ENCODE measurements at places on chromosomes 4 and X. TPM values are rescaled to one million over a fixed set of nuclear protein-coding genes. Genes with fewer than 3 reads are reported as not detected.
A peak's percentile ranks its signal among the peaks of the same experiment; 100 is the strongest.

DNA sequence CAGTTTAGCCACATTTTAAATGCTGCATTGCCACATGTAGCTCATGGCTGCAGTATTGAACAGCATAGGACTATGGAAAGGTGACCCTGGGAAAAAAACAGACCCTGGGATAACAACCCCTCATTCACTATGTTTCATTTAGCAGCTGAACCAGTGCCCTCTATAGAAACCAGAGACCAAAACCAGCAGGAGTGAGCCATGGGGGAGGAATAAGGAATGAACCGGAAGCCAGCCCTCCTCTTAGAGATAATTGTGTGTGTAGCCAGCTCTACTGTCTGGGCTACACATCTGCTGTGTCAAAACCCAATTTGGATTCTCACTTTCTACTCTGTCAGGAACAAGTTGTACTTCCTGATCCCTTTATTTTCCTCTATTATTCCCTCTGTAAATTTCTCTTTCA lies 158.5 kb upstream of the S100G start:
- DNase-seq, result no peak

GRCh38 chrX:153595387-153595786 lies 3.6 kb downstream of the CCNQ start:
- no peak for DNase-seq

GRCh38 chr4:40699648-40700047 lies 50.1 kb upstream of the NSUN7 start:
- DNase-seq, result no peak

GRCh38 chrX:11244636-11245035 lies 48.6 kb upstream of the AMELX start:
- DNase-seq, result no peak

The TLR2 gene
- 81.6 TPM for total RNA-seq

- DNase-seq, result no peak
These were observed 194.3 kb upstream of the CT83 start for GRCh38 chrX:116657071-116657470.

DNA sequence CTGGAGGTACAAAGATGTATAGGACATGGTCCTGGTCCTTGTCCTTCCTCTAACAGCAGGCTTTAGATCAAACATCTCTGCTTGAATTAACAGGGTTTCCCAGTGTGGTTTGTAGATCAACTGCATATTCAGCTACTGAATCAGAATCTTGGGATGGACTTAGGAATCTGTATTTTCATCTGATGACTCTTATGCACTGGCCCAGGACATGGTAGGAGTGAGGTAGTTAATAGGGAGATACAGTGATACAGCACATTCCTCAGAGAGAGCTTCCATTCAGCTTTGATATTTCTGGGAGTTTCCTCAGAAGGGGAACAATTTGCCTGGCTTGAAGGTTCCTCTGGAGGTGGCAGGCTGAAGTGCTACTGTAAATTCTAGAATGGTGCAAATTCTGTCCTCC lies 203.1 kb downstream of the LARP7 start:
- no peak for DNase-seq

DNA sequence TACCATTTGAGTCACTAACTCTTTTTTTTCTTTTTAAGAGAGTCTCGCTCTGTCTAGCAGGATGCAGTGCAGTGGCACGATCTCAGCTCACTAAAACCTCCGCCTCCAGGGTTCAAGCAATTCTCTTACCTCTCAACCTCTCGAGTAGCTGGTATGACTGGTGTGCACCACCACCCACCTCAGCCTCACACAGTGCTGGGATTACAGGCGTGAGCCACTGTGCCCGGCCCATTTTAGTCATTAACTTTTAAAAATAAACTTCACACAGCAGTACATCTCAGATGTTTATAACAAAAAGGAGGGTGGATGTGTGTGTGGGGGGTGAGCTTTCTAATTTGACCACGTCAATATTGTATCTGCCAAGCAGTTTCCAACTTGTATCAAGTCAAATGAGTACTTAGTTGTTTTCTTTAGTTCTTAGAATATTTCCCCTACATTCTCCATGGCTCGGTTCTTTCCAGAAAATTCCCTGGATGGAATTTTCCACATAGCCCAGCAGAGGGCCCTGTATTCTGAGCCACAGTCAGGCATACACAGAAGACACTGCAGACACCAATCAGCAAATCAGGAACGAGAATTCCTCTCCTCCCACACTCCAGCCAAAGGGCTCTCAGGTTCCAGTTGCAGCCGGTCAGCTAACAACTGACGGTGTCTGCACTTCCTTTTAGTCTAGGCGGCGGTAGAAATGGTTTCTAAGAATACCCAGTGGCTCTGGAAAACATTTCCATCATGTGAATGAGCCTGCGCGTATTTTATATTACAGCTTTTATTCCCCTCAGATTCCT lies 20.1 kb upstream of the ARAF start:
- DNase-seq, result peak; percentile 79

The NUP62CL gene
- not detected for total RNA-seq

GRCh38 chr4:104643805-104644204 lies 149.1 kb upstream of the CXXC4 start:
- DNase-seq, result no peak

DNA sequence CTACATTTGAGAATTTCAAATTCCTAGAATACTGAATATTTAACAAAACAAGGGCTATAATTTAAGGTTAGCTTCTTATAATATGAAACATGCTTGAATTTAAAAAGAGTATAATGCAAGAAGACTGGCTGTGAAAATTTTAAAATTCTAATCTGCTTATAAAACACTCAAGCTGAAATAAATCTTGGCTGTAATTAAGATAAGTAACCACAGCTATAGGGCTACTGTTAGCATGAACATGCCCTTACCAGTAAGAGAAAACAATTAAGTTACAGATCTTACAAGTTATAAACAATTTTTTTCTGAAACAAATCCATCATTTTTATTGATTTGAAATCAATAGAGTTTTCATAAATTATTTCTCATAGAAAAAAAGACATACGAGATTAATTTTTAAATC lies 148.2 kb downstream of the INPP4B start:
- no peak for DNase-seq

DNA sequence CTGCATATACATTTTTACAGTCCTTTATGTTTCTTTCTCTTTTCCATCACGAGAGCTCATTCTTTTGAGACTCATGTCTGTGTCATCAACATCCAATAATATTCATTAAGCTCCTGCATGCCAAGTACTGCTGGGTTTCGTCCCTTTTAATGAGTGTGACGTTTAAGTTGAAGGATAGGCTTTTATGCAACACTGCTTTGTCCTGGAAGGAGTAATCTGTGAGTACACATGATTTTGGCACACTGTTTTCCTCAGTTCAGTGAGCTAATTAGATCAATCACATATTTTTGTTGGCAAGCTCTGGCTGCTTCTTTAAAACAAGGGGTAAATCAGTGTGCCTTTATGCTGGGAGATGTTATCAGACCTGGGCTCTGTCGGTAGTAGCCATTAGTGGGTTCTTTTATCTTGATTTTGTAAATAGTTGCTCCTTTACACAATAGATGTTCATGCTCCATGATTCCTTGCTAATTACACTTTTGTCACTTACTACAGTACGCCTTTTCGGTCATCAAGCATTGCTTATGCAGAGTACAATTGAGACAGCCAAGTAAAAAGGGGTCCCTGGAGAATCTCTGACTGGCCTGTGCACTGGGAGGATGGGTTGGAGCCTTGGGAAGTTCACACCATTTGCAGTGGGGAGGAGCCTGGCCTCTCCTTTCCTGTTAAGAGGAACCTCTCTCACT lies 132.6 kb downstream of the FHIP1A start:
- DNase-seq, result no peak

GRCh38 chrX:15998350-15998749 lies 125.0 kb upstream of the GRPR start:
- DNase-seq, result no peak

The GSPT2 gene
- 7.3 TPM for total RNA-seq

GRCh38 chrX:69318651-69319340 lies 153.5 kb upstream of the PJA1 start:
- peak; percentile 37 for DNase-seq

DNA sequence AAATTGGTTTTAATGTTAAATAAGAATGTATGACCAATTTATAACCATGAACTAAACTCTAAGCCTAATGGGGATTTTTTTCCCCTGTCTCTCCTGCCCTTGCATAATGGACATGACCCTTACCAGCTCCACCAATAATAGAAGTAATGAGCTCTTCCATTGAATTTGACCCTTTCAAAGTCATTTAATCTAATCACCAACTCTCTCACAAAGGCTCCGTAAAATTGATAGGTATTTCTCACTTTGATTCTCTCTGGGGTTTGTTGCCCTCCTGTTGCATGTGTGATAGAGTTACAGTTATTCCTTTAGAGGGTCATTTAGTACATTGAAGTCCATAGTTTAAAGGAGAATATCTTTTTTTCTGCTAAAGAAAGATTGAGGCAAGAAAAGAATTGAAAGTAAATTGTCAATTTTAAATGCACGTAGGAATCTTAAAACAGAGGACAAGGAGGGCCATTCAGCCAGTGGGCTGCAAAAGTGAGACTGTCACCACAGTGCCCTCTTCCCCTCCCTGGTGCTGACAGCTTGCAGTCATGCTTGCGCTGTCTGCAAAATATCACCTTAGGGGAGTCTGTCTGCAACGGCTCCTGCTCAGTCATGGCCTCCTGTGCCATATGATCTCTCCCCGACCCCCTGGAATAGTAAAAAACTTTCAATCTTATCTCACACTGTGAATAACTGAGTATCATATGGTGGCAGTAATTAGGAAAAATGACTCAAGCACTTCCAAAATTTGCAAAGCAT lies 307.5 kb upstream of the GNPDA2 start:
- no peak for DNase-seq

All from mesenteric fat pad (tissue), 1 donor.